ENCODE measurements at places on chromosomes 5 and 9. TPM values are rescaled to one million over a fixed set of nuclear protein-coding genes. Genes with fewer than 3 reads are reported as not detected.

COQ4 gene
- 46.3 TPM for total RNA-seq

GRCh38 chr5:142491270-142491669 lies 166.4 kb upstream of the SPRY4 start:
- no peak for DNase-seq

DBH gene
- total RNA-seq = not detected

SLC36A1 gene
- total RNA-seq = 9.1 TPM

DNA sequence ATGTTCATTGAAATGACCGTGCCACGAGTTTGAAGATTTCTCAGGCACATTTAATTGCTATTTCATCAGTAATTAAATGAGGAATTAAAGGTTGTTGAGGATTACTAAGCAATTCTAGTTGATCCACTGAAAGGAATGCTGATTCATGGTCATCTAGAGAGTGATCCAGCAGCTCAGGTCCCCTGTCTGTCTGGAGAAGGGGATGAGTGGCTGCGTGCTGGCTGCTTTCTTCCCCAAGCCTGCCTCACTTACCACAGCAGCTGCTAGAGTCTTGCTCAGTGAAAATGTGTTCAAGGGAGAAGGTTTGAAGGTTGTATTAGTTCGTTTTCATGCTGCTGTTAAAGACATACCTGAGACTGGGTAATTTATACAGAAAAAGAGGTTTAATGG lies 7.8 kb upstream of the TGFBI start:
- DNase-seq = no peak

- DNase-seq = no peak
Observed at GRCh38 chr9:85158512-85158911, 489.0 kb downstream of the NTRK2 start.

SPINK7 gene
- not detected for total RNA-seq

- DNase-seq = no peak
Observed at GRCh38 chr5:161414037-161414436, 132.5 kb downstream of the GABRB2 start.

DNA sequence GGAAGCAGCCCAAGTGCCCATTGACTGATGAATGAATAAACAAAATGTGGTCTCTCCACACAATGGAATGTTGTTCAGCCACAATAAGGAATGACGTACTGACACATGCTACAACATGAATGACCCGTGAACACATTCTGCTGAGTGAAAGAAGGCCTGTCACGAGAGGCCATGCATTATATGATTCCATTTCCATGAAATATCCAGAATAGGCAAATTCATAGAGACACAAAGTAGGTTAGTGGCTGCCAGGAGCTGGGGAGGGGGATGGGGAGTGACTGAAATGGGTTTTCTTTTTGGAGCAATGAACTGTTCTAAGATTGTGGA lies 41.4 kb downstream of the BICD2 start:
- DNase-seq = no peak

DNA sequence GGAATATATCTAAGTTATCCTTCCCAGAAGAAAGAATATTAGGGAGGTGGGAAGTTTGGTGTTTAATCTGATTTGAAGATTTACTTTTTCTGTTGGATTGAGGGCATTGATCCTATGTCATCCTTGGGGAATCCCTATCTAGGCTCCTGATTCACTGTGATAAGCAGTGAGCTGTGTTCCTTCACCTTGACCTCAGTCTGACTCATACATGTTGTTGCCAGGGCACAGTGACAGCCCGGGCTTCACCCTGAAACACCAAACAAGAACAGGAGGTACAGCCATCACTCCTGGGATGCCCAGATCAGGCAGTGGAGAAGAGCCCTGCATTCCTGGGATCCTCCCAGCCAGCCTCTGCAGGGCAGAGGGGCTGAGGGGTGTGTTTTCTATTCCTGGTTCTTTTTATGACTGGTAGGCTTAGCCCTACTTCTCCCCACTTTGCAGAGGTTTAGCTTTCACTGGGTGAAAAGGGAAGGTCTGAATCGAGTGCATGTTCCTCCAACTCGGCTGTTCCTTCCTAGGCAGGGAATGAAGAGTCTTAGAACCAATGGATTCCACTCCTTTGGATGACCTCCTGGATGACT lies 3.1 kb upstream of the FAM53C start:
- DNase-seq = no peak

DNA sequence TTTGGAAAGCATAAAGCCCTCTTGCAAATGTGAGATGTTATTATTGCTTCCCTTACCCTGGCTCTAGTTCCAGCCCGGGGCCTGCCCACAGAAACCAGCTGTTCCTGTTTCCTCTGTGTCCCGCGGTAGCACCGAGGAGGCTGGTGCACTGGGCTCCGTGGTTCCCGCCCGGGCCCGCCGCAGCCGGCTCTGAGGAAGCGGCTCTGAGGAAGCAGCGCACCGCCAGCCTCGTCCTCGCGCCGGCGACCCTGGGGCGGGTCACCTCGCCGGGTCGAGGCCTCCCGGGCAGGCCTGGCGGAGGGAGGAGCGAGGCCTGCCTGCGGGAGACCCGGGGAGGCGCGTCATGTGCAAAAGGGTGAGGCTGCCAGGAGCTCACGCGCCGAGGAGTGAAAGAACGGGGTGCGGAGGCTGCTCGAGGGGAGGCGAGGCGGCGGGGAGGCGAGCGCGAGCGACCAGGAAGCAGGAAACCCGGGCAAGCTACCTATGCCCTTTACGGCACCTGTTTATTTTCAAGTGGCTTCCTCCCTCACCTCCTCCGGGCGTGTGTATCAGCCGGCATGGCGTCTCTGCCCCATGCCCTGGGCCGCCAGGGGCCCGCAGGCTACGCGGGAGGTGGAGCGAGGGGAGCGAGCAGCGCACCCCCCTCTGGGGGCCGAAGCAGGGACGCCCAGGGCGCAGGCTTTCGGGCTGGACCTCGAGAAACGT lies 61.3 kb upstream of the MEGF10 start:
- DNase-seq = no peak

C8G gene
- total RNA-seq = not detected

- no peak for DNase-seq
Observed at GRCh38 chr9:107615321-107615720, 125.8 kb upstream of the KLF4 start.

MRPL50 gene
- 13.9 TPM for total RNA-seq

ADCY2 gene
- total RNA-seq = 0.25 TPM

DNA sequence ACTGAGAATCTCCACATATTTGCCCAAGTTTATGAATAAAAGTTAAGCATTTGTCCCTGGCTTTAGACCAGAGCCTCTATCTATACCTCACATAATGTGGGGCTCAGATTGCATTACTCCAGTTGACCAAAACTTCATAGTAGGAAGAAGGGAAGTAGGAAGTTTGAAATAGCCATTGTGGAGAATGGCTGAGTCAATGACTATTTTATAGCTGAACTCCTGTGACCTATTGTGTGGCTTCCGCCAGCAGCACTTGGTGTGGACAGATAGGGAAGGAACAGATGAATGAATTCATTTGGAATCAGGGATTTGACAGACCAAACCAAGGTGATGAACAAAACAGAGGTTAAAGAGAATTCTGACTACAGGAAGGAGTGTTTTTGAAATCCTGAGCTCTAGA lies 92.9 kb upstream of the LPAR1 start:
- DNase-seq = no peak

- DNase-seq = no peak
Observed at GRCh38 chr9:14056316-14056861, 257.6 kb downstream of the NFIB start.

GRCh38 chr9:77865385-77866047 lies 166.1 kb downstream of the GNAQ start:
- DNase-seq = no peak

- peak; percentile 1 for DNase-seq
Observed at GRCh38 chr5:76175051-76175666, 92.0 kb downstream of the SV2C start.

- DNase-seq = no peak
Observed at GRCh38 chr5:111238431-111239225, 14.4 kb downstream of the CAMK4 start.

DNA sequence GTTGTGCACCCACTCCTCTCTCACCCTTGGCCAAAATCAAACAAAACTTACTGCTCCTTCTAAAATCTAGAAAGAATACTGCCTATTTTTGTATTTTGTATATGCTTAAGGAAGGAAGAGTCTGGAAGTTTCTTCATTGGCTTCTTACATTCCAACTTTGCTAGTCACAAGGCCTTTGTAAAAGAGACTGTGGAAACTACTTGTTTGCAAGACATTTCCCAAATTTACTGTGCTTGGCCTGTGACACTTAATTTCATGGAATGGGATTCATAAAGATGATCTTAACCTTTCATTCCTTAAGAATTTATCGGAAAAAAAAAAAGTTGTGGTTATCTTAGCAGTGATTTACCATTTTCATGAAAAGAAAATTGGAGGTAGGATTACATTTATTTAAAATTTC lies 208.9 kb downstream of the VPS13A start:
- no peak for DNase-seq

GRCh38 chr9:76835571-76836283 lies 70.2 kb downstream of the PRUNE2 start:
- peak; percentile 38 for DNase-seq

GRCh38 chr5:66494437-66494836 lies 101.8 kb upstream of the MAST4 start:
- DNase-seq = no peak

GRCh38 chr5:87327998-87328397 lies 60.3 kb downstream of the RASA1 start:
- no peak for DNase-seq

DNA sequence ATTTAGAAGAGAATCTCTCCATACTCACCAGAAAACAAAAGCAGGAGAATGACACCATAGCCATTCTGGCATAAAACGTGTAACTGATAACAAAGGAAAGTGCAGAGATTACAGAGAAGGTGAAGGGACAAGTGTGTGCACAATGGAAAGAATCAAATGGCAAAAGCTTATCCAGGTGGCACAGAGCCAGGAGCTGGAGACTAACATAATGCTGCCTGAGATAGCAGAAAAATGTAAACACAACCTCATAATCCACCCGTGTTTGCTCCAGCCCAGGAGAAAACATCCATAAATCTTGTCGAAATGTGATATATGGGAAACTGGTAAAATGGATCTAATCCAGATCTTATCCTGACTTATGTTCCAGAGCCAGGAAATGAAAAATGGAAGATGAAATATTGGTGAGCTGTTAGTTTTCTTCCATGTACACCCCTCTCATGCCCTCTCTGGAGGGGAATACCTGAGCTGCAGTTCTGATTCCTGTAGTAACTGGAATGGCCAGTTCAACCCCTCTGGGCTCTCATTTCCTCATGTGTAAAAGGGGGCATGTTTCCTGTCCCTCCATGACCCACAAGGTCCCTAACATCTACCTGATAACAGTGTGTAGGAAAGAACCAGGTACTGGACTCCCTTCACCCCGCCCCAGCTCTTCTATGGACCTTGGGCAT lies 212.3 kb upstream of the DAPK1 start:
- DNase-seq = no peak

- no peak for DNase-seq
Observed at GRCh38 chr9:15403155-15403554, 19.5 kb upstream of the SNAPC3 start.

DNA sequence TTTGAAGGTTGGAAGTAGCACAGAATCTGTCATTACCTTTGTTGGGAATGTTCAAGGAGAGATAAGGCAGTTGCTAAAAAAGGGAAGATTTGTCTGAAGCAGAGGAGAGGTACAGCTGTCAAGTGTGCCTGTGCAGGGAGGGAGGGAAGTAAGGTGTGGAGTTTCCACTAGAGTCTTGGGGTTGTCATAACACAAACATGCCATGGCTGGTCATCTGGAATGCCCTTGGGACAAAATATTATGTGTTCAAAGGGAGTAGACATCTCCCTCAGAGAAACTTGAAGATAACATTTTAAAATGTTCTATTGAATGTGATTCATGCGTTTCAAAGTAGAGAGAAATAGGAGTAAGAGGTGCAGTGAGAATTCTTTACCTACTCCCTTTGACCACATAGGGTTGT lies 95.0 kb downstream of the MUSK start:
- DNase-seq = no peak

GRCh38 chr9:34070606-34071324 lies 22.1 kb upstream of the UBAP2 start:
- no peak for DNase-seq

DNA sequence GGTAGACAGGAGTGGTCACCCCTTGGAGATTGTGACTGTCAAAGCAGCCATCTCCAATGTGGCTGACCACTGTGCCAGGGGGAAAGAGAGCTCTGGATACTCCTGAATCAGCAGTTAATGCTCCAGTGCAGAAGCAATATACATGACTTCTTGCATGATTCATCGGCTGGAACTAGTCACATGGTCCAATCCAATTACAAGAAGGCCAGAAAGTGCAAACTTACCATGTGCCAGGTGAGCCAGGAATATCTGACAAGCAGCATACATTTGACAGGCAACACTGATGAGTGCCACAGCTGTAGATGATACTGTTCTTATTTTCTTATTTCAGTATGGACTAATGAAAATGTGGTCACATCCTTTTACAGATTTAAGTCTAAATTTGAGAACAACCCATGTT lies 440.0 kb upstream of the MPDZ start:
- DNase-seq = peak; percentile 37

GRCh38 chr9:11374926-11375325 lies 762.1 kb upstream of the PTPRD start:
- DNase-seq = no peak

ADAMTS16 gene
- total RNA-seq = 2.8 TPM

DNA sequence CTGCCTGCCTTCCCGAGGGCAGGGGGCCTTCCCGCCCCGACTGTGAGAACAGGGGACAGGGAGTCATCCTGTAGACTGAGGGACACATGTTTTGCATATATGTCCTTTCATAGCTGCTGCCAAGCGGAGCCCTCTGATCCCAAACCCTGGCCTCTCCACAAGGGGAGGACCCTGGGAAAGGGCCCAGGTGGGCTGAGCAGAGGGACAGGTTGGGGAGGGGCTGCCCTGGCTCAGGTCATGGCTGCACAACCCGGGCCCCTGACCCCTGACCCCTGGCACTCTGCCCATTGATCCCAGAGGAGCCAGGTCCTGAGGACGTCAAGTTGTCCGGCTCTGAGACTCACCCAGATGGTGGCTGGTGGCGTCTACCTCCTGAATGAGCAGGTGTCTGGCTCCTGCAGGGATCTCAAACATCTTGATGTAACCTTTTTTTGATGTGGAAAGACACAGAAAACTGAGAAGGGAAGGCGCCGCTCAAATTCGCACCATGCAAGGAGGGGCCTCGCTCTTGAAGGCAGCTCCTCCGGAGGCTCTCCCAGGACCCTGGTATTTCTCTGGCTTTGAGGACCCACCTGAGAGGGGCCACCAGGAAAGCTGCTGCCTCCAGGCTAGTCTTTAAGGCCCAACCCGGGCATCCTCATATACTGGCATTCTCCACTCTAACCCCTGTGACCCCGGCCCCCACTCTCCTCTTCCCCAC lies 71.9 kb downstream of the ZNF354C start:
- DNase-seq = no peak

GRCh38 chr9:122812736-122813135 lies 12.8 kb downstream of the OR1K1 start:
- no peak for DNase-seq

GRCh38 chr9:127403507-127404192 lies 6.7 kb downstream of the SLC2A8 start:
- DNase-seq = no peak

FOXD4L5 gene
- 0.04 TPM for total RNA-seq

DNA sequence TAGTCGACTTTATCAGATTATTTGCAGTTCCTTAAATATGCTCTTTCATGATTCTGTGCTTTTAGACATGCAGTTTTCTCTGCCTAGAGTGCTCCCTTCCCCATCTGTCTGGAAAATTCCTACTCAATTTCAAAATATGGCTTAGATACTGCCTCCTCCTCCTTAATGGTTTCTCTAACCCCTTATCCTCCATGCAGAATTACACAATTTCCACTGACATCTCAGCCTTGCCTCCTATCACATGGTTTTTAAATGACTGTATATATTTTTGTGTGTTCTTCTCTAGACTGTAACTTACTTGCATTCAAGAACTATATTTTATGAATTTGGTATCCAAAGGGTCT lies 85.2 kb downstream of the SLC44A1 start:
- no peak for DNase-seq

- no peak for DNase-seq
Observed at GRCh38 chr9:38689678-38690077, 30.3 kb downstream of the FAM240B start.
